ENCODE measurements at places on chromosomes 4 and X.

DNA sequence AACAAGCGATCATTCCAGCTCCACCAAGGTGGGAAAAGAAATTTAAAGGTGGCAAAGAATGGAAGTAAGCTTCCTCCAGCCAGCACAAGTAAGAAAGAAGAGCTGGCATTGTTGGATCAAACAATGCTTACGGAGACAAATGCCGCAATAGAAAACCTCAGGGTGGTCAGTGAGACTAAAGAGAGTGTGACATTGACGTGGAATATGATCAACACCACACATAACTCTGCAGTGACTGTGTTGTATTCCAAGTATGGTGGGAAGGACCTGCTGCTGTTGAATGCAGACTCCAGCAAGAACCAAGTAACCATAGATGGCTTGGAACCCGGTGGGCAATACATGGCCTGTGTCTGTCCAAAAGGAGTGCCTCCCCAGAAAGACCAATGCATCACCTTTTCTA lies 22.2 kb downstream of the LRIT3 start:
- no peak for DNase-seq

- no peak for DNase-seq
Measured at GRCh38 chr4:113524096-113524495, 237.4 kb downstream of the CAMK2D start.

DNA sequence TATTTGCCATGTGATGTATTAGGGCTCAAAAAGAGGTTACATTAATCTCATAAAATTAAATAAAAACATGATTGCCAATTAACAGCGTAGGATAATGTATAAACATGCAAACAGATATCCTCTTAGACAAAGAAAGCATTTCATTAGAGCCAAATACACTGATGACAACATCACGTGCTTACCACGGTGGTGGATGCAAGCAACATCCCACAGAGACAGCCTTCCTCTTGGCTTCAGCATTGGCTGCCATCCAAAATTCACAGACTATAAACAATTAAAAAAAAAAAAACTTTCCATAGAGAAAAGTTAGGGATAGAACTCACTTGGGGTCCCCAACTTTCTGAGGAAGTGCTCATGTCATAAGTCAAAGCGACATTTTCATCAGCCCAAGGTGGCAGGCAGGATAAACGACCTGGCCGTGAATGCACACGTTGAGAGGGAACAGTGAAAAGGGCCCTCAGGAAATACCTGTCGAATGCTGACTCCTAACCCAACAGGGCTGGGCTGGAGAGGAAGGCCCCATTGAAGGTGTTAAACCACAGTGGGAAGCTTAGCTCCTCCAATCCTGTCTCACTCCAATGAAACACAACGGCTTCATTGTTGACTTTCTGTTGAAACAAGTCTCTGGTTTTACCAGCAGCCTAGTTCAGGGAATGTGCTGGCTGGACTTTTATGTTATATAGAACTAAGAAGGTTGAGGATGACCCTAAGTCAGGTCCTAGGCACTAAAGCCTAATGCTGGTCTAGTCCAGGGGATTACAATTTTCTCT lies 48.4 kb downstream of the IDS start:
- no peak for DNase-seq

DNA sequence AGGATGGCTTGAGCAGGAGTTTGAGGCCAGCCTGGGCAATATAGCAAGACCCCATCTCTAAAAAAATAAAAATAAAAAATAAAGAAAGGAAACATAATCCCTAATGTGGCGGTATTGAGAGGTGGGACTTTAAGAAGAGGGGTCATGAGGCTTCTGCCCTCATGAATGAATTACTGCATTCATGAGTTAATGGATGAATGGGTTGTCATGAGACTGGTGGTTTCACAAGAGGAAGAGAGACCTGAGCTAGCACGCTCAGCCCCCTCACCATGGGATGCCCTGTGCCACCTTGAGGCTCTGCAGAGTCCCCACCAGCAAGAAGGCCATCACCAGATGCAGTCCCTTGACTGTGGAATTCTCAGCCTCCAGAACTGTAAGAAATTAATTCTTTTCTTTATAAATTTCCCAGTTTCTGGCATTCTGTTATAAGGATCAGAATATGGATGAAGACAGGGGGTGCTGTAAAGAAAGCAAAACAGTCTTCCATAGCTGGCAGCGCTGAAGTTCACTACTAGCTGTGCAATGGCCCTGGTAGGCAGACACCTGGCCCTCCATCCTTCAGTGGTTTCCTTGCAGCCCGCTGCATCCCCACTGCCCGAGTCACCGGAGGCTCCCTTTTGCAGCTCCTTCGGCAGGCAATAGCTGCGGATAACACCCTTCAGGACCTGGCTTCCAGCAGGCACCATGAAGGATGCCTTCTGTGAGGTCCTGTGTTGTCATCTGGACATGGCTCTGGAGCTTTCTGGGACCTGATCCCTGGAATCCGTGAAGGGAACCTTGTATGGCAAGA lies 44.8 kb upstream of the NSG1 start:
- DNase-seq, result no peak

- no peak for DNase-seq
Measured at GRCh38 chrX:138191998-138192397, 519.5 kb downstream of the FGF13 start.

- DNase-seq, result no peak
Measured at GRCh38 chrX:22534643-22535042, 261.9 kb downstream of the CBLL2 start.

- DNase-seq, result no peak
Measured at GRCh38 chr4:107747748-107748486, 27.9 kb upstream of the PAPSS1 start.

- no peak for DNase-seq
Measured at GRCh38 chr4:176593943-176594342, 198.8 kb downstream of the VEGFC start.

DNA sequence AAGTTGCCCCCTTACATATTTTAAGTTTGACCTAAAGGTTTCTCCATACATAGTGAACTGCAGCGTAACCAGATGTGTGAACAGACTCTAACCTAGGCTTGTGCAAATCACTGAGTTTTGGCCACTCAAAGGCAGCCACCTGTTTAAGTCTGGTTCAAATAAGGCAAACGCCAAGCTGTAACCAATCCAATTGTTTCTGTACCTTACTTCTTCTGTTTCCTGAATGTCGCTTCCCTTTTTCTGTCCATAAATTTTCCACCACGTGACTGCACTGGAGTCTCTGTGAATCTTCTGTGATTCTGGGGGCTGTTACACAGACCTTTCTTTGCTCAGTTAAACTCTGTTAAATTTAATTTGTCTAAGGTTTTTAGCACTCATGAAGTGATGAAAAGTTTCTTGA lies 618.8 kb downstream of the GLUD2 start:
- no peak for DNase-seq

- DNase-seq, result no peak
Measured at GRCh38 chrX:45623266-45623665, 422.6 kb upstream of the DIPK2B start.

DNA sequence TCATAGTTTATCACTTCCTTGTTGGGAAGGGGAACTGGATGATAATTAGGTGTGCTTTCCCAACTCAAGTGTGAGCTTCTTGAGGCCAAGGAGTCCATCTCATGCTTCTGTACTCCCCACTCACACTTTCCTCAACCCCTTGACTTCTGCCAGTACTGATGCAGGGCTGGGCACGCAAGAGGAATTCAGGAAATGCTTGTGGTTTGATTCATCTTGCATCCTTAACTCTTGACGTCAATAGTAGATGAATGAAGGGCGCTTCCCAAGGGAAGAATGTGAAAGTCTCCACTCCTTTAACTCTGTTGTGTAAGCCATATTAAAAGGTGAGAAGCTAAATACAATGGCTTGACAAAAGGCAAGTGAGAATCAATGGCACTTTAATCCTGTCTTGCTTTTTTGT lies 101.8 kb downstream of the AGTR2 start:
- no peak for DNase-seq

GRCh38 chr4:112402098-112402497 lies 104.9 kb downstream of the ALPK1 start:
- DNase-seq, result no peak

GRCh38 chr4:10773010-10773409 lies 88.4 kb upstream of the CLNK start:
- DNase-seq, result no peak

DNA sequence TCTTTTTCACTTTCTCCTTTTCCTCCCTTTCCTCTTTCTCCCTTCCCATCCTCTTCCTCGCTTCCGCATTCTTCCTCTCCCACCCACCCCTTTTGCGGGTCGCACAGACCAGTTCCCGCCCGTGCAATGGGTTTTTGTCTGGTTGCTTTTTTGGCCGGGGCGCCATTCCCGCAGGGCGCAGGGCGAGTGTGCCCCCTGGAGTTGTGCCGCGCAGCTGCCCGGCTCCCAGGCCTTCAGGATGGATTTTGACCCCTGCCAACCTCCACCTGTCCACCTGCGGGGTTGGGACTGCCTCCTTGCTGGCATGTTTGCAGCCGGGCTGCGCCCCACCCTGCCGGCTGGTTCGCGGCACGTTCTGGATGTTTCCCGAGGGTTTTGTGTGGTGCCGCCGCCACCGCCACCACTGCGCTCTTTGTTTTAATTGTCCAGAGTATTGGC lies 578 bp upstream of the SEL1L3 start:
- no peak for DNase-seq

- no peak for DNase-seq
Measured at GRCh38 chr4:75726577-75726976, 2.2 kb downstream of the USO1 start.

DNA sequence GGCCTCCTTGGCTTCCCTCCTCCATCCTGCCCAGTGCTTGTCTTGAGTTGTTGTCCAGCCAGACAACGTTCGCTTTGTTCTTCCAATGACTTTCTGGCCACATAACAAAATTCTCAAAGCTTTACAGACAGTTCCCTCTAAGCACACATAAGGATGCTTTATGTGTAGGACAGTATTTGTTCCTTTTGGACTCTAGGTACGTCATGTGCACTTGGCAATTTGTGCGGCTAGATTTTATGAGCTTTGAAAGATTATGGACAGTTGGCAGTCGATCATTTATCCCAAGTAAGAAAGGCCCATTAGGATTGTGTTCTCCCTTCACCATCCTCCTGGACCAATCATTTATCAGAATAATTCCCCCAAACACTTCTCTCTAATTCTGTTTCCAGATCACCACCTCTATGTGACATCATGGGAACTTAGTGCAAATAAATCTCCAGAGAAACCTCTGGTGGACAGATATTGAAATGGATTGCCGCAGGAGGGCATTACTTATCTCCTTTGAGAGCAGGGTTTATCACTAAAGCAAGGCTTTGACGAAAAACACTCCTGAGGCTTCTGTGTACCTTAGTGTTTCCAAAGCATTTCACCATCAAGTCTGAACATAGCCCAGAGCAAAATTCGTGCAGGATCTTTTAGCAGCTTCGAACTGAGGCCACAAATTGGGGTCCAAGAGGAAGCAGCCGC lies 77.4 kb upstream of the BMPR1B start:
- no peak for DNase-seq

- no peak for DNase-seq
Measured at GRCh38 chrX:115311601-115312001, 22.1 kb downstream of the LUZP4 start.

- no peak for DNase-seq
Measured at GRCh38 chr4:38684271-38684670, 20.3 kb downstream of the KLF3 start.

- DNase-seq, result no peak
Measured at GRCh38 chrX:63658920-63659319, 126.1 kb downstream of the ARHGEF9 start.

GRCh38 chr4:123672987-123673386 lies 276.4 kb downstream of the SPRY1 start:
- no peak for DNase-seq

GRCh38 chrX:46444011-46444410 lies 101.2 kb downstream of the ZNF674 start:
- no peak for DNase-seq

GRCh38 chr4:76968937-76969336 lies 19.4 kb downstream of the SEPTIN11 start:
- no peak for DNase-seq

DNA sequence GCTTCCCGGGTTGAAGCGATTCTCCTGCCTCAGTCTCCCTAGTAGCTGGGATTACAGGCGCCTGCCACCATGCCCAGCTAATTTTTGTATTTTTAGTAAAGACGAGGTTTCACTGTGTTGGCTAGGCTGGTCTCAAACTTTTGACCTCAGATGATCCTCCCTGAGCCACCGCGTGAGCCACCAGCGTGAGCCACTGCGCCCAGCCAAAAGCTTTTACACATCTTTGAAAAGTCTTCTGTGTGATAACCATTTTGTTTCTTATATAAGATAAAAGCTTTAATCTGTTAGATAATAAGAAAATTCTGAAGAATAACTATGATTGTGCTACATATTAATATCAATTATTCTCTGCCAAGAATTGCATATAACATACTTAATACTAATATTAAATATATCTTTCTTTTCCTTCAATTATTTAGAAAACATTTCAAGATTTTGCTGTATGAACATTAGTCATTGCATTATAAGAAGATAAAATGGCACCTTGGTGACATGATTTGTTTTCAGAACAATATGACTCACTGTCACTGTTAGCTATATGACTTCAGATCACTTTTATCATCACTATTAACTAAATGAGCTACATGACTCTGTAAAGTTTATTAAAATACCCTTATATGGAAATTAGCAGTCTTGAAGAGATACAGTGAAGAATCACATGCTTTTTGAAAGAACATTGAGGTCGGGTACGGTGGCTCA lies 33.4 kb downstream of the RUFY3 start:
- no peak for DNase-seq

DNA sequence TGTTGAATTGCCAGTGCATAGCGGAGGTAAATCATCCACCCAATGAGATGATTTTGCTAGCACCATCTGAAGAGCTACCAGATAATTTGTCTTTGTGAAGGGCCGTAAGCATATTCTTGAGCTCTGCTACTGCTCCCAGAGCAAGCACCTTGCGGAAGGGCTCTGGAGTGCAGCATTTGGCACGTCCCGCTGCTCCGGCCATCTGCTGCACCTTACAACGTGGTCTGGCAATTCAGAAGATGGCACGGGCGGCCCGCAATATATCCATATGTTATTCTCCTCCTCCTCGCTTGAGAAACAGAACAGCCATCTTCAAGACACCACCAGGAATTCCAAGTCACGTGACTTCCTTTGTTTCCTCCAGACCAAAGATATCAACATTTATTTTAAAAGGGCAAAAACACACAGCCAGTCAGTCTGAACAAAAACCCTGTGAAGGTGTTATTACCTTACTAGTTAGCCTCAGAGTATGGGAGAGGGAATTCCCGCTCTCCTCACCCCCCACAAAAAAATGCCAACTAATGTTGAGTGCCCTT lies 1095.7 kb upstream of the TENM3 start:
- DNase-seq, result no peak

Data from ureter (tissue), 1 donor.